NCI-H2081 (cell line): ENCODE measurements at places on chromosomes 16 and 17.

GRCh38 chr17:19497624-19498023 is 36.0 kb upstream of the SLC47A1 start:
- DNase-seq, result no peak

GRCh38 chr17:53466733-53467132 is 356.0 kb upstream of the KIF2B start:
- no peak for DNase-seq

- DNase-seq, result no peak
These were observed at the start of gene TEKT3 for GRCh38 chr17:15341385-15341849. Gene TEKT3 (minus strand): TSS chr17:15341597. CDS start chr17:15331585, 10,012 bp downstream.

- no peak for DNase-seq
These were observed 72.1 kb downstream of the MGAT5B start for GRCh38 chr17:76940295-76940694.

DNA sequence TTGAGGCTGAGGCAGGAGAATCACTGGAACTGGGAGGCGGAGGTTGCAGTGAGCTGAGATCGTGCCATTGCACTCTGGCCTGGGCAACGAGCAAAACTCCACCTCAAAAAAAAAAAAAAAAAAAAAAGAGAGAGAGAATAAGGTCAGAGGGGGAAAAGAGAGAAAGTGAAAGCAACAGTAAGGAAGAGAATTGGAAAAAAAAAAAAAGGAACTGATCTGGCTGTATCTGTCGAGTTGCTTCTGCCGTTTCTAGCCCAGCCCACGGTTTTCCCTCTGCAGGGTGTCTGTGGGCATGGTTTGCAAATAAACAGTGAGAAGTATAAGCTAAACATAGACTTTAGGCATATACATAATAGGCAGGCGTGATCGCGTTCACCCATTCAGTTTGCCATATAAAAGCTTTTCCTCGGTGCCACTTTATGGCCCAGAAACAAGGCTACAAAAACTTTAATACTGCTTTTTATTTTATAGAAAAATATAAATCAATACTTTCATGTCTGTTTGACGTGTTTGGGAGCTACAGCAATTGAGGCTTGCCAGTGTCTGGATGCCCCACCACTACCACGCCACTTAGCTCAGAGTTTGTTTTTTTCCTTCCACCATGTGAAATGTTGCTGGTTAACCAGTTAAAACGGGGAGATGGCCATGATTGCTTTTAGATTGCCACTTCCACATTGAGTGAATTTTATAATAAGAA is 436.7 kb downstream of the MAF start:
- no peak for DNase-seq

GRCh38 chr16:51557670-51558069 is 406.6 kb upstream of the SALL1 start:
- DNase-seq, result no peak

DNA sequence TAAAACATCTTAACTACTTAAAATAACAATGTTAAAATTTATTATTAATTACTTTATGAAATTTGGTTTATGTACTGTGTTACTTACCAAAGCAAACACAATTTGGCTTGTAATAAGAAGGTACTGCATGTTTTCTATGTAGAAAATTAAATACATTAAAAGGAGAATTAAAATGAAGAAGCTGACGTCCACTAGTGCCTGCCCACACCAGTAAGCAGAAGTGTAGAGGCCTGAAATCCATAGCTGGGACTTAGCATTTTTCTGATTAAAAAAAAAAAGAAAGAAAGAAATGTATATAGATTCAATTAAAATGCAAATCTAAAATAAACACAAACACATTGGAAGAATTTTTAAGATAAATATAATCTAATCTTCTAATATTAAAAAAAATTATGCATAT is 35.8 kb upstream of the ABCA9 start:
- DNase-seq, result no peak

DNA sequence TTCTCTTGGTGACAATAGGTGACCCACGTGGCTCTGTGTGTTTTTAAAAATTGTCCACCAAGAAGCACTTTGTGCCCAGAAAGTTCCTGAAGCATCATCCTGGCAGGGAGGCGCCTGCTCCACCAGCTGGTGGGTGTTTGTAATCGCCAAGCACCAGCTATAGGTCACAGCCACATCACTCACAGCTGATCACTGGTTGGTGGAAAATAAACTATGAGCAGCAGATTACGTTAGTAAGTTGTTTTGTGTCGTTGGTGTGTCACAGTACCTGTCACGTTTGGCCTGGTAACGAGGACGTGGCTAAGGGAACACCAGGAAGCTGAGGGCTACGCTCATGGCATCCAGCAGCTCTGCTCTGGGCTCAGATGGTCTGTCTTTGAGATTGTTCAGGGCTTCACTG is 10.1 kb downstream of the MRM3 start:
- no peak for DNase-seq

DNA sequence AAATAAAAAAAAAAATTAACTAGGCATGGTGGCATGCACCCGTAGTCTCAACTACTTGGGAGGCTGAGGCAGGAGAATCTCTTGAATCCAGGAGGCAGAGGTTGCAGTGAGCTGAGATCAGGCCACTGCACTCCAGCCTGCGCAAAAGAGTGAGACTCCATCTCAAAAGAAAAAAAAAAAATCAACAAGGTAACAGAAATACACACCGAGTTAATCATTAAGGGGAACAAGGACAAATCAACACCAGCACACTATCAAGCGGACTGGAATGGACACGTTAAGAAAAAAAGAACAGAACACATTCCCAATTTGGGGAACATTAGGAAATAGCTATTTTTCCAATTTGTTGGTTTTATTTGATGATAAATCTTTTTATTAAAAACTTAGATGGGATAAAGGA is 28.4 kb upstream of the GLG1 start:
- DNase-seq, result no peak

- DNase-seq, result no peak
These were observed 53.1 kb upstream of the MARCHF10 start for GRCh38 chr17:62860962-62861873.

- DNase-seq, result no peak
These were observed 1.7 kb downstream of the METRNL start for GRCh38 chr17:83080858-83081683.

GRCh38 chr17:17205368-17206123 is 587 bp downstream of the PLD6 start:
- DNase-seq, result peak; percentile 47

GRCh38 chr16:66469291-66469946 is 42.3 kb downstream of the BEAN1 start:
- DNase-seq, result no peak

- no peak for DNase-seq
These were observed 22.2 kb downstream of the SERPINF1 start for GRCh38 chr17:1783834-1784611.

DNA sequence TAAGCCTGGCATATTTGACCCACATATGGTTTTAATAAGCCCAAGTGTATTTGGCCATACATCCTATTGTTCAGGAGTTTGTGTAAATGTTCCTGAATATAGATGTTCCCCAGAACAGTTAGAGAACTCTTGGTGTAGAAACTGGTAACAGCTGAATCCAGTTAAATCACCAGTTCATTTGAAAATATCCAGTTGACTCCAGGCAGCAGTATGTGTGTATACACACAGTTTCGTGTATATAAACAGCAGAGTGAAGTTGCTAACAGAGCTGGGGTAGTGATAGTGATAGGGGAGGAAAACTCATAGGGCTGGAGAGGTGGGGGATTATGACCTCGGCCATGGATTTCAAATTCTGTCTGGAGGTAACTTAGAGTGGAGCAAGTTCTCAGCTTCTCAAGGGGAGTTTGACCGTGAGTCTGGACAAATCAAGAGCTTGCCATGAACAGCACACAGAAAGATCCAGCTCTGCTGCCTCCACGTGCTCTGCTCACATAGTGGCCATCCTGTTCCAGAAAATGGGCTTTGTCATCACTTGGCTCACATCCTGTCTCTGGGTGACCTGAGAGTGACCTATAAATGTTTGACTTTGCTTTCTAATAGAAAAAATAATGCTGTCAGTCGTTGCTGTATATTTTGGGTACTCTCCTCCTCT is 30.6 kb upstream of the MMD start:
- no peak for DNase-seq

DNA sequence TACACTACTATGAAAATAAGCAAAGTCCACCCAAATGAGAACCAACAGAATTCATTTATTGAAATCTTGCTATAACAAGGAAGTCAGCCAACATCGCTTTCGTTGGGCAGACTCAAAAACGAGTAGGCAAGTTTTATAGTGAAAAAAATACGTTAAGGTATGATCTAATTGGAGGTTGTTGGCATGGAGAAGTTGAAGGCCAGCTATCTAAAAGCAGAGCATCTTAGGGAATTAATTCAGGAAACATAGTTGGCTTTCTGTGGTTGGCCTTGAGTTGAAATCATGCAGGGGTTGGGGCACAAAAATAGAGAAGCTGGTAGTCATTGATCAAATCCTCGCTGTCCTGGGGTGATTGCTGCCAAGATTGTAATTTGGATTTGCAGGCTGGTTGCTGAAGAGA is 118.3 kb downstream of the PPM1E start:
- DNase-seq, result no peak

GRCh38 chr16:82633964-82634600 is 7.3 kb downstream of the CDH13 start:
- no peak for DNase-seq
